ENCODE measurements at places on chromosomes 12 and 14. TPM values are rescaled to one million over a fixed set of nuclear protein-coding genes. Genes with fewer than 3 reads are reported as not detected.

Gene KRT85
- polyA plus RNA-seq, result 0.59 TPM

Gene GLI1
- polyA plus RNA-seq, result 0.71 TPM

Gene TMEM63C
- 0.64 TPM for polyA plus RNA-seq

Gene TAS2R7
- polyA plus RNA-seq, result not detected

Gene NR1H4
- polyA plus RNA-seq, result 0.23 TPM

All from thymus (tissue), 14 donors.